ENCODE measurements at places on chromosomes 12 and 14.
A peak's percentile ranks its signal among the peaks of the same experiment; 100 is the strongest.

- DNase-seq, result no peak
Observed at GRCh38 chr12:67640863-67641262, 7.7 kb upstream of the DYRK2 start.

DNA sequence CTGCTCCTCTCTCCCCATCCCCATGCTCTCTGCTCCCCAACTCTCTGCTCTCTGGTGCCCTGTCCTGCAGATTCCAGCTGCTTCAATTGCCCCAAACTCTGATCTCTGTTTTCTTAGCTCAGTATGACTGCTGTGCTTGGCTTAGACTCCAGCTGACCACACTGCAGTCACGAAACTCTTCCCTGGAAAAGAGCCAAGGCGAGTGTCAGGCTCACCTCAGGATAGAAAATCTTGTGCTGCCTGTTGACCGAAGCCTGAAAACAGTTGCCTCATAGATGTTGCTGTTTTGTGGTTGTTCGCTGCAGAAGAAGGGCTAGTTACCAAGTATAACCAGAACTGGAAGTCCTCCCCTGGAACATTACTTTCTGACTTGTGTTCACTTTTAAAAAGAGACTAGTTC lies 6.7 kb upstream of the STON2 start:
- peak; percentile 62 for DNase-seq

GRCh38 chr12:100976735-100977134 lies 182.2 kb downstream of the ANO4 start:
- no peak for DNase-seq

- no peak for DNase-seq
Observed at GRCh38 chr14:49792618-49793017, 24.7 kb downstream of the KLHDC2 start.

- DNase-seq, result no peak
Observed at GRCh38 chr12:52267699-52268098, 6.7 kb upstream of the KRT86 start.

- DNase-seq, result no peak
Observed at GRCh38 chr12:105480162-105480561, 149.7 kb downstream of the C12orf75 start.

DNA sequence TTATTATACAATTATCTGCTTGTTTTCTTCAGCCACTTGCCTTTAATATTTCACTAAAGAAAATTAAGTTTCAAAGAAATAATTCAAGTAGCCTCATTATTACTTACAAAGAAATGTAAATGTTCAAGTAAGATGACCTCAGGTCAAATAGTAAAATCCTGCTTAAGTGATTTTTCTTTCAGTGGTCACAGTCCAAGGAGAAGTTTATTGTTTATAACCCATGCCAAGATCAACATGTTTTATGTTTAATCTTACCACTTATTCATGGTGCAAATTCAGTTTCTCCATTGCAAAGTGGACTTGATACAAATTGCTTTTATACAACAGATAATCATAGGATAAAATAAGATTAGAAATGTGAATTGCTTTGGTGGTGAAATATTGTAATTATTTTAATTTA lies 370.2 kb upstream of the FLRT2 start:
- DNase-seq, result no peak

DNA sequence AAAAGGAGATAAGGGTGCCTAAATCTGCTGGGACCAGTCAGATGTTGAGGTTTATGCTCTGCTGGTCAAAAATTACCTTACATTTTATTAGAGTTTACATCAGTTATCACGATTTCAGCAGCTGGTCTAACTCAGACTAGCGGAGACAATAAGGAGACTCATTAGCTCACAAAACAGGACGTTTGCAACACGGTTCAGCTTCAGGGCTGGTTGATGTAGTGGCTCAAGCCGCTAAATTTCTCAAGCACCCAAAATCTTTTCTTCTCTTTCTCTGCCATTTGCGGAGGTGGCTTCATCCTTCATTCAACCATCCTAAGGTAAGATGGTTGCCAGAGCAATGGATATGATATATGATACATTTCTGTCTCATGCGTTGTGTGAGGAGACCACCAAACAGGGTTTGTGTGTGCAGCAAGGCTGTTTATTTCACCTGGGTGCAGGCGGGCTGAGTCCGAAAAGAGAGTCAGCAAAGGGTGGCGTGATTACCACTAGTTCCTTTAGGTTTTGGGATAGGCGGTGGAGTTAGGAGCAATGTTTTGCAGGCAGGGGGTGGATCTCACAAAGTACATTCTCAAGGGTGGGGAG lies 30.3 kb upstream of the CLIP1 start:
- no peak for DNase-seq

- DNase-seq, result peak; percentile 36
Observed at GRCh38 chr14:24741871-24742270, 107.9 kb upstream of the GZMB start.

DNA sequence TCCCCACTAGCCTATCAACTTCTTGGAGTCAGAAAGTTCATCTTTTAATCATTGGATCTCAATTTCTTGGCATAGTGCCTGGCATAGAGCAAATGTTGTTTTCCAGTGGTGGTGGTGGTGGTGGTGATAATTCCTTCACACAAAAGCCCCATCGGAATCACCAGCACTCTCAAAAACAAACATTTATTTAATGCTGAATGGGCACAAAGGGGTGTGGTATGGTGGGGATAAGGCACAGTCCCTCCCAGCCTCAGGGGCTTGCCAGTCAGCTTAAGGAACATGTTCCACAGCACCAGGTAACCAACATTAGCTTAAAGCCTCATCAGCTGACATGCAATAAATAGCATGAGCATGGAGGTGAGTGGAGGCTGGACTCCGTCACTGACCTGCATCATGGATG lies 56.6 kb downstream of the KCNK10 start:
- DNase-seq, result no peak

- DNase-seq, result peak; percentile 51
Observed at GRCh38 chr14:70811050-70811449, 1.7 kb upstream of the MAP3K9 start.

- no peak for DNase-seq
Observed at GRCh38 chr14:83287300-83287699, 1753.6 kb upstream of the SEL1L start.

- DNase-seq, result no peak
Observed at GRCh38 chr12:1806301-1807086, 13.9 kb upstream of the LRTM2 start.

DNA sequence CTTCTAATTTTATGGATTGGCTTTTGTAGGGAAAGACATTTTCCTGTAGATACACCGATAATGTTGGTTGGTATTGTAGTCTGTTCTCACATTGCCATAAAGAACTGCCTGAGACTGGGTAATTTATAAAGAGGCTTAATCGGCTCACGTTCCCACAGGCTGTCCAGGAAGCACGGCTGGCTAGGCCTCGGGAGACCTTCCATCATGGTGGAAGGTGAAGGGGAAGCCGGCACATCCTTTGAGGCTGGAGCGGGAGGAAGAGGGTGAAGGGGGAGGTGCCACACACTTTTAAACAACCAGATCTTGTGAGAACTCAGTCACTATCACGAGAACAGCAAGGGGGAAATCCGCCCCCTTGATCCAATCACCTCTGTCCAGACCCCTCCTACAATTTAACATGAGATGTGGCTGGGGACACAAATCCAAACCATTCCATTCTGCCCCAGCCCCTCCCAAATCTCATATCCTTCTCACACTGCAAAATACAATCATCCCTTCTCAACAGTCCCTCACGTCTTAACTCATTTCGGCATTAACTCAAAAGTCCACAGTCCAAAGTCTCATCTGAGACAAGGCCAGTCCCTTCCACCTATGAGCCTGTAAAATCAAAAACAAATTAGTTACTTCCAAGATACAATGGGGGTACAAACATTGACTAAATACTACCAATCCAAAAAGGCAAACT lies 66.7 kb upstream of the EIF5 start:
- DNase-seq, result no peak

DNA sequence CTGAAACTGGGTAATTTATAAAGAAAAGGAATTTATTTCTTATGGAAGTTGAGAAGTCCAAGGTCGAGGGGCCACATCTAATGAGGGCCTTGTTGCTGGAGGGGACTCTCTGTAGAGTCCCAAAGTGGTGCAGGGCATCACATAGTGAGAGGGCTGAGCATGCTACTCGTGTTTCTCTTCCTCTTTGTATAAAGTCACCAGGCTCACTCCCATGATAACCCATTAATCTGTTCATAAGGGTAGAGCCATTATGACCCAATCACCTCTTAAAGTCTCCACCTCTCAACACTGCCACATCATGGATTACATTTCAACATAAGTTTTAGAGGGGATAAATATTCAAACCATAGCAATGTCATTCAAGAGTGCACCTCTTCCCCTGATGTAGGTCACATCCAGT lies 79.1 kb upstream of the ATP2B1 start:
- DNase-seq, result no peak

DNA sequence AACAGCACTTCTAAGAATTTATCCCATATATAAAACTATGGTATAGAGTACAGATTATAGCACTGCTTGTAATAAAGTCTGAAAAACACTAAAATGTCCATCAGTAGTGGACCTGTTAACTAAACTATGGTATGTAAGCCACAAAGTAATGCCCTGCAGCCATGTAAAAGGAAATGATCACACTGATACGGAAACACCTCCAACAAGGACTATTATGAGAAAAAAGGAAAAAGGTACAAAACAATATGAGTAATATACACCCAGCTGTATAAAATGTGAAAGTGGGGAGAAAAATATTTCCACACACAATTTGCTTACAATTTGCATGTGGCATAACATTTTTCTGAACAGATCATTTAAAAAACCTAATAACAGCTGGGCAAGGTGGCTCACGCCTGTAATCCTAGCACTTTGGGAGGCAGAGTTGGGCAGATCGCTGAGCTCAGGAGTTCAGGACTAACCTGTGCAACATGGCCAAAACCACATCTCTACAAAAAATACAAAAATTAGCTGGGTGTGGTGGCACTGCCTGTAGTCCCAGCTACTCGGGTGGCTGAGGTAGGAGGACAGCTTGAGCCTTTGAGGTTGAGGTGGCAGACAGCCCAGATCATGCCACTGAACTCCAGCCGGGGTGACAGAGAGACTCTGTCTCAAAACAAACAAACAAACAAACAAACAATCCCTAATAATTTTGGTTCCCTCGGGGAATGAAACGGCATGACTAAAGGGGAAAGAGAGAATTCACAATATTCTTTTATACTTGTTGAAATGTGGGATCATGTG lies 250.5 kb downstream of the MED13L start:
- DNase-seq, result no peak

GRCh38 chr12:88578276-88579160 lies 1.8 kb downstream of the KITLG start:
- DNase-seq, result peak; percentile 31

GRCh38 chr12:114769634-114770033 lies 85.7 kb upstream of the TBX3 start:
- no peak for DNase-seq

- no peak for DNase-seq
Observed at GRCh38 chr14:95253039-95253630, 66.6 kb downstream of the CLMN start.

- peak; percentile 92 for DNase-seq
Observed at GRCh38 chr12:23525450-23526072, 423.9 kb downstream of the SOX5 start.

DNA sequence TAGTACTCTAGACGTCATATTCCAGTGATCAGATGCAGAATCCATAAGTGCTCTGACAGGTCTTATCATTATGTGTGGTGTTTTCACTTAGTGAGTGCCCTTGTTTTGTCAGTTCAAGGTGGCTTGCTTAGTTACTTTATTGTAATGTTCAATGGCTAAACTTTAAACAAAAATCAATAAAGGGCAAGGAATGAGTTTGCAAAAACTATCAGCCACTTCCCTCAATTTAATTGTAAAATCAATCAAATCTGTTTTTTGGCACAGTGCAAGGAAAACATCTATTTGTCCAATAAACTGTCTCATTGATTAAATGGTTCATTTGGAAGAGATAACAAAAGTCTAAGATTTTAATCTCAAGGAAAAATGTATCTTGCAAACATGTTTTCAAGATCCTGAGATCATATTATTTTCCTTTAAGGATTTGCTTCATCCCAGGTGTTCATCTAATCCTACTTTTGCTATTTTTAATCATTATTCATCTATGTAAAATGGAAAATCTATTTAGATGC lies 59.6 kb upstream of the EEA1 start:
- no peak for DNase-seq

DNA sequence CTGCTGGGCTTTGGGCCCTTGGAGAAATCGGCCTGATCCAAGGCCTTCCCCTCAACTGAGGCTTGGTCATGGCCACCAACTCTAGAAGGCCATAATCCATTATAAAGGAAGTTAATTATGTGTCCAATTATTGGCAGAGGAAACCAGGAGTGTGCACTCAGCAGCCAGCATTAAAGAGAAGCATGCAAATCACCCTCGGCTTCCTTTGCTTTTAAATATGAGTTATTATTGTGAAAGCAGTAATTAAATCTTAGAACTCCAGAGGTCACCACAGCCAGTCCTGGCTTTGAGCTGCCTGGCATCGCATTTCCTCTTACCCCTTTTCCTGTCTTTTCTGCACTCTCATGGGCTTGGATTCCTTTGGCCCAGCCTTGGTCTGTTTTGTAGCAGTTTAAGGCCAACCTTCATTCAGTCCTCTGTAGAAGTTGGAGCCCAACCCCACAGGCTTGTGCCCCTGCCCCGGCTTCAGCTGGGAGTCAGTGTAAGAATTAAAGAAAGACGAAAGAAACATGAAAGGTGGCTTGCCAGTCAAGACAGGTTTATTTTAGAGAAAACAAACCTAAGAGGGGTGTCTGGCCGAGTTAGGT lies 14.7 kb upstream of the KRT86 start:
- DNase-seq, result no peak

- DNase-seq, result no peak
Observed at GRCh38 chr14:63535918-63536317, 7.3 kb downstream of the PPP2R5E start.

DNA sequence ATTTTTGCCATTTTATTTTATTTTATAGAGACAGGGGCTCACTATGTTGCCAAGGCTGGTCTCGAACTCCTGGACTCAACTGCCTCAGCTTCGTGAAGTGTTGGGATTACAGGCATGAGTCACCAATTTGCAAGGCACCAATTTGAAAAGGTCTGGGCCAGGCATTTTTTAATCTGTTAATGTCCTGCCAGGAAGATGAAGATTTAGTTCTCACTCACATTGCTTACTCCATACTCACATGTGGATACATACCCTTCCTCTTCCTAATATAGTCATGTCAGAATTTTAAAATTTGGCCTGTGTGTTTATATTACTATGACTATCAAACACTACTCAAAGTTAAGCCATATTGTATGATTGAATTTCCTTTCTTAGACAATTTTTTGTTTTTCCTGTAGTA lies 15.3 kb upstream of the EML1 start:
- DNase-seq, result no peak

GRCh38 chr12:26740991-26741390 lies 92.0 kb downstream of the ITPR2 start:
- peak; percentile 49 for DNase-seq

DNA sequence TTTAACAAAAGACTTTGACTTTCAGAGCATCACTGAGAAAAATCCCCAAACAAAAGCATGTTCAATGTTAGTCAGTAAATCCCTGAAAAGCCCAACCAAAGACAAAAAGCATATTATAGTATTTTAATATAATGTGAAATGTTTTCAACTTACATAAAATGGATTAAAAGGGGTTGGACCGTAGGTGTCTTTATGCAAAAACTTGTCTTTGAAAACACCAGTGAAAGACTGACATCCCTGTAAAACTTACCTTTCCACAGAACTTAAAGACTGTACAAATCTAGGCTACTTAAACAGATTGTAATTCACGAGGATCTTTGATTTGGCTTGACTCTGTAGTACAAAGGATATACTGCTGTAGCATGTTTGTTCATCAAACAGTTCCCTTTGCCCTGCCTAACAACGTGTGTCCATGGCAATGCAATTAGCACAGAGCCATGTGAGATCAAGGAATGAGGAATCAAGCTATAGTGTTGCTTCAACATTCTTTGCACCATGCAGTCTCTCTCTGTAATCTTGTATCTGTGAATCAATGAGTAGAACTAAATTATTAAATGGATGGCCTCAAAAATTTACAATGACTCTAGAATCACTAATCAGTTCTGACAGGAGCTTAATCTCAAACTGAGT lies 138.5 kb upstream of the SYT1 start:
- DNase-seq, result peak; percentile 11
